ENCODE measurements at places on chromosomes 3 and 15. TPM values are rescaled to one million over a fixed set of nuclear protein-coding genes. Genes with fewer than 3 reads are reported as not detected.

GRCh38 chr3:58898513-58898912, 151.3 kb downstream of the CFAP20DC start:
- no peaks in the 10 kb centered on the region for H3K36me3 ChIP-seq
- DNase-seq, result no peak
- no peak overlapping the region for H3K4me3 ChIP-seq
- H3K4me1 ChIP-seq, result peaks cover 8% of the 10 kb centered on the region
- no peak overlapping the region for H3K27ac ChIP-seq

DNA sequence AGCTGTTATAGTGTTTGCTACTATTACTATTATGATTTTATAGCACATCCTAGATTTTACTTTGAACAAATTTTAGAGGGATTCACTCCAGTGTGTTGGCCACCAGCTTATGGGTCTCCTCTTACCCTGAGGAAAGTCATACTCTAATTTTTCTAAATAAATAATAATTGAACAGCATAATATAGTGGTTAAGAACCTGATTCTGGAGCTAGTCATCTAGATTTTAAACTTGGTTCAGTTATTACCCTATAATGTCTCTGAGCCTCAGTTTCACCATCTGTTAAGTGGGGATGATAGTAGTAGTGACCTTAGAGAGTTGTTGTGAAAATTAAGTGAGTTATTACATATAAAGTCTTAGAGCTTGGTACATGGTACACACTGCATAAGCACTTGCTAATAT, 30.7 kb upstream of the TOPAZ1 start:
- no peak overlapping the region for H3K4me3 ChIP-seq
- H3K36me3 ChIP-seq, result no peaks in the 10 kb centered on the region
- H3K4me1 ChIP-seq, result peaks cover 18% of the 10 kb centered on the region
- H3K27ac ChIP-seq, result no peak overlapping the region
- DNase-seq, result no peak

GRCh38 chr15:96338766-96339618, 8.5 kb downstream of the NR2F2 start:
- no peak overlapping the region for H3K4me3 ChIP-seq
- H3K27me3 ChIP-seq, result peaks cover 81% of the 10 kb centered on the region
- no peak overlapping the region for H3K27ac ChIP-seq
- peaks cover 10% of the 10 kb centered on the region for H3K36me3 ChIP-seq
- no peak for DNase-seq

- H3K36me3 ChIP-seq, result peaks cover 25% of the 10 kb centered on the region
- peaks cover 4% of the 10 kb centered on the region for H3K4me1 ChIP-seq
- no peak for DNase-seq
These were observed 26.7 kb upstream of the SLC12A8 start for GRCh38 chr3:125239266-125239665.

- H3K36me3 ChIP-seq, result peaks cover 16% of the 10 kb centered on the region
- H3K27me3 ChIP-seq, result peaks cover 18% of the 10 kb centered on the region
- H3K4me1 ChIP-seq, result peaks cover 49% of the 10 kb centered on the region
- H3K4me3 ChIP-seq, result no peak overlapping the region
- H3K27ac ChIP-seq, result no peak overlapping the region
These were observed 43.9 kb downstream of the SH3BP5 start for GRCh38 chr3:15288331-15289035.

DNA sequence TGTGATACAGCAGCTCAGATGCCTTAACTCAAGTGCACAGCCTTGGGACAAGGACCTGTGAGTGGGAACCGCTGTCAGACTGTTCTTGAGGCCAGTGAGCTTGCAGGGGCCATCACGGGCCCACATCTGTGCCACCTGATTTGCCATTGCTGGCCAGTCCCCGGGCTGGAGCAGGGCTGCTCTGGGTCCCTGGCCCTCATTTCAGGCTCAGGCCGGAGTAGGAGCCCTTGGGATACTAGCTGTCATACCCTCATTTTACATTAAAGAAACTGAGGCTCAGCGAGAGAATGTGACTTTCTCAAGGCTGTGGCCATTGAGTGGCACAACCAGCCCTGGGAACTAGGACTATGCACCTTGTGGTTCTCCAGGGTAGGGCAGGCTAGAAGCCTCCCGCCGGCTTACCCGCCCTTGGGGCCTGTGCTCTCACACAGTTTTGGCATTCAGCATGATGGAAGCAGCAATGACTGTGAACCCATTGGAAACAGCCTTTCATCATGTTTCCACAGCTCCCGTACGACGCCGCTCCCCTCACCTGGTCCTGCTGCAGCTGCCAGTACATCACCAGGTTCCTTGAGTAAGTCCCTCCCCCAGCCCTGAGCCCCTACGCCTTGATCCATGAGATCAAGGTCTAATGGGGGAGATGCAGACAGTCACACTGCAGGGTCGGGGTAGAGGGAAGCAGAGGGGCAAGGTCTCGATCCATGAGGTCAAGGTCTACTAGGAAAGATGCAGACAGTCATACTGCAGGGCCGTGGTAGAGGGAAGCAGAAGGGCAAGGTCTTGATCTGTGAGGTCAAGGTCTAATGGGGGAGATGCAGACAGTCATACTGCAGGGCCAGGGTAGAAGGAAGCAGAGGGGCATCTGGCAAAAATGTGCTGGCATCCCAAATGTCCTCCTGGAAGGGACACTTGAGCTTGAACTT, 42.2 kb downstream of the GOLGA6L10 start:
- H3K27me3 ChIP-seq, result peaks cover 10% of the 10 kb centered on the region
- peaks cover 3% of the 10 kb centered on the region for H3K4me1 ChIP-seq
- no peak overlapping the region for H3K4me3 ChIP-seq
- no peaks in the 10 kb centered on the region for H3K36me3 ChIP-seq
- H3K27ac ChIP-seq, result no peak overlapping the region

GRCh38 chr3:146024260-146024659, 136.7 kb downstream of the PLOD2 start:
- no peak for DNase-seq
- H3K36me3 ChIP-seq, result no peaks in the 10 kb centered on the region
- H3K4me3 ChIP-seq, result no peak overlapping the region
- no peak overlapping the region for H3K27ac ChIP-seq

DNA sequence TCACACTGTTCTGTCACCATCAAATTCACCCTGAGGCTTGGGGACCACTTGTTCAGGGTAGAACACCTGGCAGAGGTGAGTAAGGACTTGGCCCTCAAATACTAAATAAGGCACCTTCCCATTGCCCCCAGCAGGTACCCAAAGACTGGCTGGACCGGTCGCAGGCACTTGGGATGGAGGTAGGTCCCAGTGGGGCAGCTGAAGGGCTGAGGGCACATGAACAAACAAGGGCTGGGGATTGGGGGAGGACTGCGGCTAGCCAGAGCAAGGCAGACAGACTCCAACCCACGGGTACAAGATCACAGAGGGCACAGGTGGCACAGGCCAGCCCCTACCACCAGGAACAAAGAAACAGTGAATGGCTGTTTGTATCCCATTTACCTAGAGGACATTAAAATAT, 1.9 kb downstream of the MRPS25 start:
- peaks cover 29% of the 10 kb centered on the region for H3K4me1 ChIP-seq
- H3K4me3 ChIP-seq, result peak overlapping the region; percentile 96
- H3K27me3 ChIP-seq, result no peaks in the 10 kb centered on the region
- H3K36me3 ChIP-seq, result peaks cover 36% of the 10 kb centered on the region
- H3K27ac ChIP-seq, result peak overlapping the region; percentile 98
- no peak for DNase-seq

ZNF385D gene
- not detected for total RNA-seq

LHFPL4 gene
- not detected for total RNA-seq

C3orf22 gene
- not detected for total RNA-seq

SLC22A13 gene
- total RNA-seq, result 0.58 TPM

SGO1 gene
- 43.7 TPM for total RNA-seq

Measured in activated CD8-positive, alpha-beta T cell treated with anti-CD3 and anti-CD28 coated beads, Interleukin-2, amount 10 ng/mL, durations not matched to agents 7 days and 5 days (primary cell).